Astrocyte (in vitro differentiated cells and primary cell): ENCODE measurements at places on chromosomes 3 and 15. TPM values are rescaled to one million over a fixed set of nuclear protein-coding genes. Genes with fewer than 3 reads are reported as not detected.

DNA sequence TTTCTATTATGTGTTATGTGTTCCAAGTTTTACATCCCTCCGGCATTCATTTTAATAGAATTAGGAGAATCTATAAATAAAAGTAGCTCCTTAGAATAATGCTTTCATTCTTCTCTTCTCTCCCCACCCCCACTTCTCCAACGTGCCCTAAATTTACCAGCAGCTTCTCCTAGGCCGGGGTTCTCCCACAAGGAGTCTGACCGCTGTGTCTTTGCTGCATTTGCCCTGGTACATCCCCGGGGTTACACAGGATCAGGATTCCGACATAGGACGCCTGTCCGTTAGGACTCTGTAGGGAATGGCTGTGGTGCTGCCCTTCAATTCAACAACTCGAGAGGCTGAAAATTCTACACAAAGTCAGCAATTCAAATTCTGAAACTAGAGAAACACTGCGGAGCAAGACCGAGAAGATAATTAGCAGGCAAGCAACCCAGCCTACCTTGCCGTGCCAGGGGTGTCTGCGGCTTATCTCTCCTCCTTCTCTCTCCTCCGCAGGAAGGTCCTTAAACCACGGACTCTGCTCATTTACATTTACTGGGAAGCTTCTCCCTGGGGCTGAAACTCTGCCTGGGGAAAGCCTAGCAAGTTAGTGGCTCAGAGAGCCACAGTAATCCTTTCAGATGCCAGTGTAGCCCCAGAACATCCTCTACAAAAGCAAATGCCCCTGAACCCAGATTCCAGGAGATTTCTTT is 18.8 kb downstream of the PCSK6 start:
- no peaks in the 10 kb centered on the region for H3K4me1 ChIP-seq
- peaks cover 9% of the 10 kb centered on the region for H3K27me3 ChIP-seq
- DNase-seq: no peak
- no peaks in the 10 kb centered on the region for H3K36me3 ChIP-seq
- H3K4me3 ChIP-seq: no peak overlapping the region

- no peak for DNase-seq
- H3K27me3 ChIP-seq: no peaks in the 10 kb centered on the region
- H3K4me3 ChIP-seq: no peak overlapping the region
- H3K36me3 ChIP-seq: no peaks in the 10 kb centered on the region
- peaks cover 2% of the 10 kb centered on the region for H3K4me1 ChIP-seq
Observed at GRCh38 chr3:183249006-183249718, 3.9 kb upstream of the B3GNT5 start.

SORD gene
- total RNA-seq: 25.1 and 26.2 TPM in 2 replicates

GNAI2 gene
- 380 and 381 TPM in 2 replicates for total RNA-seq

- H3K4me3 ChIP-seq: no peak overlapping the region
- H3K4me1 ChIP-seq: no peaks in the 10 kb centered on the region
- peaks cover 22% of the 10 kb centered on the region for H3K27me3 ChIP-seq
Observed at GRCh38 chr15:75235760-75236729, 22.1 kb upstream of the GOLGA6C start.

GRCh38 chr3:8301977-8302735 is 199.5 kb upstream of the LMCD1 start:
- no peaks in the 10 kb centered on the region for H3K4me1 ChIP-seq
- H3K27me3 ChIP-seq: no peaks in the 10 kb centered on the region
- H3K27ac ChIP-seq: no peak overlapping the region

FBN1 gene
- 210 and 298 TPM in 2 replicates for total RNA-seq

GOLGA8T gene
- total RNA-seq: 0.32 TPM in 1 of 2 replicates, not detected in the other

GRCh38 chr3:134369231-134369741 is 5.0 kb downstream of the AMOTL2 start:
- H3K36me3 ChIP-seq: peaks cover 65% of the 10 kb centered on the region
- no peaks in the 10 kb centered on the region for H3K27me3 ChIP-seq
- peak overlapping the region; percentile 34 for H3K4me3 ChIP-seq
- H3K27ac ChIP-seq: peak overlapping the region; percentile 100
- peaks cover 81% of the 10 kb centered on the region for H3K4me1 ChIP-seq
- peak; percentile 81 for DNase-seq

- no peak for DNase-seq
- H3K36me3 ChIP-seq: no peaks in the 10 kb centered on the region
- H3K27me3 ChIP-seq: no peaks in the 10 kb centered on the region
- H3K4me1 ChIP-seq: no peaks in the 10 kb centered on the region
Observed at GRCh38 chr3:180223268-180223667, 186.5 kb upstream of the PEX5L start.

- no peak overlapping the region for H3K4me3 ChIP-seq
- no peak overlapping the region for H3K27ac ChIP-seq
- no peaks in the 10 kb centered on the region for H3K4me1 ChIP-seq
- peak; percentile 41 for DNase-seq
Observed at GRCh38 chr3:187714404-187714979, 12.1 kb upstream of the RTP2 start.

DNA sequence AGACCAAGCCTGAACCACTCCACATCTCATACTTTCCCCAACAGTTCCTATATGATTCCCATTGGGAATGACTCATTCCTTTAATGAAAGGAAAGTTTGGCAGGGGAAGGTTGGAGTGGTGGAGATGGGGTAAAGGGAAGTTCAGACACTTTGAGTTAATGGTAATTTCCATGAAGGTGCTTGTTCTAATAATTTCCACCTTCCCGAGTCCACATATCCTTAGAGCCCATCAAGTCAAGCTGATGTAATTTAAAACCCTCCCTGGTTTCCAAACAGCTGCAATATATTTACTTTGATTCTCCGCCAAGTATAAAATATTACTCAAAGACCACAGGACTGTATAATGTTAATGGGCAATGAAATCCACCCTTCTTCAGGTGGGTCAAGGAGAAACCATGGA is 95.0 kb upstream of the GALNT15 start:
- no peaks in the 10 kb centered on the region for H3K27me3 ChIP-seq
- peak; percentile 98 for DNase-seq
- peak overlapping the region; percentile 87 for H3K27ac ChIP-seq
- peaks cover 22% of the 10 kb centered on the region for H3K4me1 ChIP-seq

- peak overlapping the region; percentile 79 for H3K4me3 ChIP-seq
- peak overlapping the region; percentile 77 for H3K27ac ChIP-seq
- no peaks in the 10 kb centered on the region for H3K27me3 ChIP-seq
- DNase-seq: peak; percentile 27
- peaks cover 7% of the 10 kb centered on the region for H3K4me1 ChIP-seq
- H3K36me3 ChIP-seq: no peaks in the 10 kb centered on the region
Observed at GRCh38 chr15:65184305-65184867, 756 bp downstream of the CLPX start.

DAZL gene
- not detected in 2 replicates for total RNA-seq

- no peaks in the 10 kb centered on the region for H3K36me3 ChIP-seq
- no peak overlapping the region for H3K27ac ChIP-seq
Observed at GRCh38 chr3:192772240-192772894, 45.0 kb upstream of the FGF12 start.

GOLGA8M gene
- 1.5 and 1.6 TPM in 2 replicates for total RNA-seq

GRCh38 chr3:4532535-4533112 is 39.5 kb downstream of the ITPR1 start:
- no peaks in the 10 kb centered on the region for H3K36me3 ChIP-seq
- no peak overlapping the region for H3K27ac ChIP-seq
- H3K4me3 ChIP-seq: no peak overlapping the region
- H3K27me3 ChIP-seq: peaks cover 3% of the 10 kb centered on the region
- H3K4me1 ChIP-seq: peaks cover 5% of the 10 kb centered on the region

DNA sequence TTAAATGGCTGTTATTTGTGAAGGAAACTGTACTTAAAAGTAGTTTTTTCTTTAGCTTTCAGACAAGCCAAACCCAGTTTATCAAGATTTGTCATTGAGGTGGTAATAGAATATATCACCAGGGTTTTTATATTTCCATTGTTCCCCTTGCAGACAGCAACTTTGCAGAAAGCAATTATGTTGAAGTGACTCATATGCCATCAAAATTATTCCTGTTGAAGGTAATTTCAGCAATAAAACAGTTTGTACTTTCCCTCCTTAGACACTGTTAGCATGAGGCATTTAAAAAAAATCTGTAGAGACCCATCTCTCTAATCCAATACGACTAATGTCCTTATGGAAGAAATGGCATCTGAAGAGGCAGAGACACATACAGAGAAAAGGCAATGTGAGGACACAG is 219.0 kb downstream of the NFKBIZ start:
- H3K36me3 ChIP-seq: no peaks in the 10 kb centered on the region
- no peak for DNase-seq
- no peak overlapping the region for H3K27ac ChIP-seq
- no peak overlapping the region for H3K4me3 ChIP-seq

DNA sequence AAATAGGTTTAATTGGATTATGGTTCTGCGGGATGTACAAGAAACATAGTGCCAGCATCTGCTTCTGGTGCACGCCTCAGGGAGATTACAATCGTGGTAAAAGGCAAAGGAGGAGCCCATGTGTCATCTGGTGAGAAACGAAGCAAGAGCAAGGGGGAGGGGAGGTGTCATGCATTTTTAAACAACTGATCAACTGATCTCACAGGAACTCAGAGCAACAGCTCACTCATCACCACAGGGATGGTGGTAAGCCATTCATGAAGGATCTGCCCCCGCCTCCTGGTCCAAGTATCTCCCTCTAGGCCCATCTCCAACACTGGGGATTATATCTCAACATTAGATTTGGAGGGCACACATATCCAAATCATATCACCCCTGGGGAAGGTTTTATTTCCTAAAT is 42.1 kb upstream of the FGF7 start:
- H3K27me3 ChIP-seq: no peaks in the 10 kb centered on the region
- no peaks in the 10 kb centered on the region for H3K4me1 ChIP-seq
- H3K27ac ChIP-seq: no peak overlapping the region
- H3K36me3 ChIP-seq: no peaks in the 10 kb centered on the region
- no peak for DNase-seq

OR5K2 gene
- not detected in 2 replicates for total RNA-seq

CFAP100 gene
- total RNA-seq: not detected in 2 replicates

DNA sequence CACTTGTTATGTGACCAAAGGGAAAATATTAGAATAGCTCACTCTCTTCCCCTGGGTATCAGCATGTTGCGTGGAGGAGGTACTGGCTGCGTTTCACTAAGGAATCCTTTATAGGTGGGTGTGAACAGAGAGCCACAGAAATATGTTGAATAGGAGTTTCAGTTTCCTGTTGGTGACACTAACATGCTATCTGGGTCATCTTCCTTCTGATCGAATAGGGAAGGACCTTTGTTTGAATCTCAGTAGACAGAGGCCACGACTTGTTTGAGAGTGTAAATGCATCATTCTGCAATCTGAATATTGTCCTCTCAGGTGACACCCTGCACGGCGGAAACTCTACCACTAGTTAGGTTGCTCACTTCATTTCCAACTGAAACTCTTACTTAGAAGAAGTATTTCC is 157.9 kb upstream of the SLC2A2 start:
- no peaks in the 10 kb centered on the region for H3K36me3 ChIP-seq
- DNase-seq: no peak
- H3K4me3 ChIP-seq: no peak overlapping the region
- no peaks in the 10 kb centered on the region for H3K27me3 ChIP-seq

DNA sequence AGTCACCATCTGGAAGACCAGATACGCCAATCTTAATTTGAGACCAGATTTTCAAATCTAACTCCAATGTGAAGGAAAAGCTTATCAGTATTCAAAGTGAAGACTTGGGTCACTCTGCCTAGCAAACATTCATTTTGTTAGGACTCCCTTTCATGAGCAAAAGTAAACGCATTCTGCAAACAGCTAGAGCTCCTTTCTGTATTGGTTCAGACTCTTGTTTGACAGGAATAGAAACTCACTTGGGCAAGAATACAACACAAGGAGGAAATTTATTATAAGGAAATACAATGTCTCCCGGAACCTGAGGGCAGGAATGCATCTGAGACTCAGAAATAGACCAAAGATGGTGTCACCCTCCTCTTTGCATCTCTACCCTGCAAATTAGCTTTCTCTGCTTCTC is 558.6 kb downstream of the TAFA4 start:
- no peaks in the 10 kb centered on the region for H3K36me3 ChIP-seq
- H3K27ac ChIP-seq: no peak overlapping the region
- no peaks in the 10 kb centered on the region for H3K4me1 ChIP-seq
- H3K27me3 ChIP-seq: no peaks in the 10 kb centered on the region

SLC6A20 gene
- not detected in 2 replicates for total RNA-seq

GRCh38 chr3:14602804-14603644 is 48.5 kb upstream of the CCDC174 start:
- H3K27ac ChIP-seq: no peak overlapping the region
- DNase-seq: no peak
- no peaks in the 10 kb centered on the region for H3K36me3 ChIP-seq

DNA sequence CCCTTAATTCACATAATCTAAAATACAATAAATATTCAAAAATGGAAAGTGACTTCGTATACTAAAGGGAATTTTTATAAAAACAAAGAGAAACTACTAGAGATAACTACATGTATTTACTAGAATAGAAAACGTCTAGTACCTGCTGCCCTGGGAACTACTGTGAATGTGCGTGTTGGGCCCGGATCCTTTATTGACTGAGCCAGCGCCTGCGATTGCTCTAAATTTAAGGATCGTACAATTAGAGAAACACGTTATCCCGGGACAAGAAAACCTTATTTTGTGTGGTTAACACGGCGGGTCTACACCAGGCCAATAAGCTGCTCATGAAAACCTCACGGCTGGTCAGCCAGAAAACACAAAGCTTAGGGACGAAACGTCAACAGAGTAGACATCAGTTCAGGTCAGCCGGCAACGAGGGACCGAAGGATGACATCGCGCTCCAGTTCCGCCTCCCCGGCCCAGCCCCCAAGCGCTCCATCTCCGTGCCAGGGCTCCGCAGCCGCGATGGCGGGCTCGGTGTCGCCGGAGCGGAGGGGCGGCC is 555 bp downstream of the TM2D3 start:
- no peaks in the 10 kb centered on the region for H3K27me3 ChIP-seq
- peak overlapping the region; percentile 94 for H3K27ac ChIP-seq
- no peak for DNase-seq
- peak overlapping the region; percentile 99 for H3K4me3 ChIP-seq
- H3K4me1 ChIP-seq: peaks cover 10% of the 10 kb centered on the region

- no peak overlapping the region for H3K4me3 ChIP-seq
- H3K4me1 ChIP-seq: peaks cover 29% of the 10 kb centered on the region
- no peaks in the 10 kb centered on the region for H3K36me3 ChIP-seq
- no peaks in the 10 kb centered on the region for H3K27me3 ChIP-seq
Observed at GRCh38 chr3:100263583-100263982, 2.8 kb downstream of the TBC1D23 start.

- no peak for DNase-seq
- H3K27ac ChIP-seq: no peak overlapping the region
- no peaks in the 10 kb centered on the region for H3K4me1 ChIP-seq
- H3K27me3 ChIP-seq: no peaks in the 10 kb centered on the region
- no peak overlapping the region for H3K4me3 ChIP-seq
- no peaks in the 10 kb centered on the region for H3K36me3 ChIP-seq
Observed at GRCh38 chr3:57048728-57049127, 11.7 kb upstream of the SPATA12 start.

- peaks cover 36% of the 10 kb centered on the region for H3K4me1 ChIP-seq
- no peaks in the 10 kb centered on the region for H3K27me3 ChIP-seq
- no peaks in the 10 kb centered on the region for H3K36me3 ChIP-seq
- no peak overlapping the region for H3K4me3 ChIP-seq
- no peak overlapping the region for H3K27ac ChIP-seq
Observed at GRCh38 chr3:72490688-72491435, 357.4 kb downstream of the SHQ1 start.

GRCh38 chr15:77354063-77354462 is 65.8 kb downstream of the PEAK1 start:
- no peaks in the 10 kb centered on the region for H3K36me3 ChIP-seq
- no peak overlapping the region for H3K4me3 ChIP-seq
- DNase-seq: no peak
- H3K27me3 ChIP-seq: no peaks in the 10 kb centered on the region
